ENCODE measurements at places on chromosomes 1 and 21. TPM values are rescaled to one million over a fixed set of nuclear protein-coding genes. Genes with fewer than 3 reads are reported as not detected.

GRCh38 chr1:78045926-78046778 lies at the start of gene GIPC2:
Gene GIPC2, plus strand, starts transcription at chr1:78045966. Its CDS starts 129 bp downstream, at chr1:78046095.
- peak; percentile 22 for DNase-seq

- no peak for DNase-seq
Measured at GRCh38 chr1:205262731-205263171, 35.0 kb downstream of the TMCC2 start.

- DNase-seq: peak; percentile 16
Measured at GRCh38 chr21:44924606-44925377, 4.1 kb upstream of the ITGB2 start.

GRCh38 chr1:163440090-163440489 lies 118.3 kb downstream of the NUF2 start:
- no peak for DNase-seq

DNA sequence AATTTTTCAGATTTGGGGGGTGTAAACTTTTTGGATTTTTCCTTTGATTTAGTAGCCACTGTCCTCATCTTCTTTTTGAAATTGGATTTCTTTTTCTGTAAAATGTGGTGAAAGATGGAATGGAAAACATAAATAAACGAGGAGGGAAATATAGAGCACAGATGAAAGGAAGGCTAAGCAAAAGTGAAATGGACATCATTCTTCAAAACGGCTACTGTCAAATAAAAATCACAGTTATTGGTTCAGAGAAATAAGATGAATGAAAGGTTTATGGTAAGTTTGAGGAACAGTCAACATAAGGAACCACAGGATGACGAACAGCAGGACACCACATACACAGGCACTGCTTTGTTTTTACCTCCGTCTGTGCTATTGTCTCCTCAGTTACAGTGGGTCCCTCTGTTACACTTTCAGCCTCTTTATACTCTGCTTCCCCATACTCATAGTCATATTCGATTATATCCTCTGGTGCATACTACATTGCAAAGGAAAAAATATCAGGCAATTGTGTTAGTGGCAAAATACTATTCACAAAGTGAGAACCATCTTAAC lies 82.4 kb downstream of the COL11A1 start:
- no peak for DNase-seq

DNA sequence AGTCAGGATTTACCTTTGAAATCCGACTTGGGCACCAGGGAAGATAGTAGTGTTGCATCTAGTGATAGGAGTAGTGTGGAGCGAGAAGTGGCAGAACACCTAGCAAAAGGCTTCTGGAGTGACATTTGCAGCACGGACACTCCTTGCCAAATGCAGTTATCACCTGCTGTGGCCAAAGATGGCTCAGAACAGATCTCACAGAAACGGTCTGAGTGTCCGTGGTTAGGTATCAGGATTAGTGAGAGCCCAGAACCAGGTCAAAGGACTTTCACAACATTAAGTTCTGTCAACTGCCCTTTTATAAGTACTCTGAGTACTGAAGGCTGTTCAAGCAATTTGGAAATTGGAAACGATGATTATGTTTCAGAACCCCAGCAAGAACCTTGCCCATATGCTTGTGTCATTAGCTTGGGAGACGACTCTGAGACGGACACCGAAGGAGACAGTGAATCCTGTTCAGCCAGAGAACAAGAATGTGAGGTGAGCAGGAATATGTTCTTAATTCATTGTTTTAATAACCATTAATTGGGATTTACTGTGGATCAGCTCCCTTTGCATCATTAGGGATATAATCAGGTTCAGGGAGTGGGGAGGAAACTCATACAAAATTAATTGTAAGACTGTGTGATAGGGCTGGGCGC lies 28.3 kb downstream of the BACH1 start:
- no peak for DNase-seq

DNA sequence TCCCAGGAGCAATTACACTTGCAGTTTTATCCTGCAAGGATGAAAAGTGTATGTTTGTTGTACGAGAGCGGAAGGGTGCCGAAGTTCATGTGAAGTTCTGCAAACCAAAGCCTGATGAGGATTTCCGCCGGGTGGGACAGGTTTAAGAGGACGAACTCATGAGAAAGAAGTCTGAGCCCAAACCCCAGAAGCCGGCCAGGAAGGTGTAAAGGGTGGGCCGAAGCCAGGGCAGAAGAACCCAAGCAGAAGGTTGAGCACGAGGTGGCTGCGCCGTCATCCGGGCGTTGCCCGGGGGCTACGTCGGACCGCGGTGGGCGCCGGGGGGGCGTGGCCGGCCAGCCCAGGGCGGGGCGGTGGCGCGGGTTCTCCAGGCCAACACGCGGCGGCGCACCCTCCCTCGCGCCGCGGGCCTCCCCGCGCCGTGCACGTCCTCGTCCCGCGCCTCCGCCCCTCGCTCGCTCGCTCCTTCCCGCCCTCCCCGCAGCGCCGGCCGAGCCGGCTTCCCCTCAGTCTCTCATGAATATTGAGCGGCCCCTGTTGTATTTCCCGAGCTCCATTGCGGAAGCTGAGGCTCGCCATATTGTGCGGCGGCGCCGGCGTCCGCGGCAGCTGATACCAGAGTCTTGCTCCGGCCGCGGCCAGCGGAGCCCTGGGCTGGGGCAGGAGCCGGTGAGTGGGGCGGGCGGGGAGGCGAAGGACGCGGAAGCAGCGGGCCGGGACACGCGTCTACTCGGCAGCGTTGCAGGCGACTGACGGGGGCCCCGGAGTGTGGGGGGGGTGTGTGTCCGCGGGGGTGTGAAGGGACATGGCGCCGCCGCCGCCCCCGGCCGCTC lies at the start of gene RNF2:
RNF2 (plus strand) TSS at position 578 of the 833 bp plus-strand sequence. CDS start 41,996 bp downstream, outside the sequence.
- peak; percentile 79 for DNase-seq

DNA sequence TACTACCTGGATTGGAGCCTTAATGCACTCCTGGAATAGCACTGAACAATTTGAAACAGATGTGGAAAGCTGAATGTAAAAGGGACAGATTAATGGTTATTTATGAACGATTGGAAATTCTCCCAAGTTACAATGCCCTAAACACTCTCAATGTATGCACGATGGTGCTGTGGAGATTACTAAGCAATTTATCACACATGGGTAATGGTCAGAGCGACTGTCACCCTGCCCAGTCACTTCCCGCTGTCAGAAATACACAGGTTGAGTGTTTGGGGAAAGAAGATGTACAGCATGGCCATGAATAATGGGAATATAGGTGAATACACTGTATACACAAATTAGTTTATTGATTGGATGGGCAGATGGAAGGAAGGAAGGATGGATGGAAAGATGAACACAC lies 342.4 kb downstream of the VAV3 start:
- no peak for DNase-seq

- DNase-seq: no peak
Measured at GRCh38 chr21:28944296-28944695, 48.4 kb downstream of the LTN1 start.

GRCh38 chr1:15245593-15246360 lies 1.2 kb upstream of the FHAD1 start:
- no peak for DNase-seq

DNA sequence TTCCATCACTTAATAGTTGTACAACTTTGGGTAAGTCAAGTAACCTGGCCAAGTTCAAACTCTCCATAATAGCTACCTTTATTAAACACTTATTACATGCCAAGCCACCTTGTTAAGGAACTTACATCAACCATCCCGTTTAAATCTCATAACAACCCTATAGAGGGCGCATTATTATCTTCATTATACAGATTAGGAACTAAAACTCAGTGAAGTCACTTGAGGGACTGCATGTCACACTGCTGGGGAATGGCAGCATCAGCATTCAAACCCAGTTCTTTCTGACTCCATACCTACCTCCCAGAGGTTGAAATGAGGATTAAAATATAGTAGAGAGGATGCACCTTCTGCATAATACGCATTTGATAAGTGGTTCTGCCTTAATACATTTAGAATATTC lies 47.1 kb upstream of the PLA2G2C start:
- DNase-seq: no peak

DNA sequence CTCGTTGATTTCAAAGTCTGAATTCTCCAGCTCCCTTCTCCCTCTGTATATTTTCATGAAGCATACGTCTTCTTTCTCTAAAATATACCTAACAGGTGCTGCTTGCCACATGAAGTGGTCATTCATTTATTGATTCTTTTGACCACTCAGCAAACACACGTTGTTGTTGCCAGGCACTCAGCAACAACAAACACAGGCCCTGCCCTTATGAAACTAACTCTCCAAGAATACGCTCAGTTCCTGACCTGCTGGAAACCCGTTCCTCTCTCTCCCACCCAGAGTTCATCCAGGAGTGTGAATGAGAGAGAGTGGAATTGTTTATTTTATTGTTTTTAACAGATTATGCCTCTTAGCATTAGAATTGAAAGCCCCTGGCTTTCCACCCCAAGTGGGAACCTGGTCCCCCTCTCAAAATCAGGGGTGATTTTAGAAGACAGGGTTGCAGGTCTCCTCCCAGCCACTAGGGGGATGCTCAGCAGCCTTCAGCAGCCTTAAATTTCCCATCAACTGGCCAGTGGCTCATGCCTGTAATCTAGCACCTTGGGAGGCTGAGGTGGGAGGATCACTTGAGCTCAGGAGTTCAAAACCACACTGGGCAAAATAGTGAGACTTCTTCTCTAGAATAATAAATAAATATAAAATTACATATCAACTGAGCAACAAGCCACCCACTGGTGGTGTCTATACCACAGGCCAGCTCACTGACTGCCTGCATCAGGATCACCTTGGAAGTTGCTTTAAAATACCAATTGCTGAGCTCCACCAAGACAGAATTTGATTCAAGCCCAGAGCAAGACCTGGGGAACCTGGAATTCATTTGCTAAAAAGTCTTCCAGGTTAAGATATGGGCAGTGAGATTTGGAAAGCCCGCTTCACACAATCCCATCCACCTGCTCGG lies 181.0 kb upstream of the KLHDC7A start:
- peak; percentile 13 for DNase-seq

DNA sequence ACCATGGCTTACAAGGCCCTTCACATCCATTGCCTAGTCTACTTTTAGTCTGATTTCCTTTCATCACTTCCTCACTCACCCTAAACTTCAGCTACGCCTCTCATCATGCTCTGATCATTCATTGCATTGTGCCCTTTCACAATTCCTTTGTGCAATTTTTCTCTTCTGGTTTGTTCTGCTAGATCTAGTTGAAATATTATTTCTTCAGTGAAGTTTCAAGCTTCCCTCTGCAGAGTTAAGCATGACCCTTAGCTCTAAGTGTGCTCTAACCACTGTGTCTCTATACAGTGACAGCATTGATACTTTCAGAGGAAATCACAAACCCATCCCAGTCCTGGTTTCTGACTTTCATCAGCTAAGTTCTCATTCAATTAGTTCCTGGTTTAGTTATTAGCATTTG lies 166.1 kb downstream of the PLA2G4A start:
- no peak for DNase-seq

DNA sequence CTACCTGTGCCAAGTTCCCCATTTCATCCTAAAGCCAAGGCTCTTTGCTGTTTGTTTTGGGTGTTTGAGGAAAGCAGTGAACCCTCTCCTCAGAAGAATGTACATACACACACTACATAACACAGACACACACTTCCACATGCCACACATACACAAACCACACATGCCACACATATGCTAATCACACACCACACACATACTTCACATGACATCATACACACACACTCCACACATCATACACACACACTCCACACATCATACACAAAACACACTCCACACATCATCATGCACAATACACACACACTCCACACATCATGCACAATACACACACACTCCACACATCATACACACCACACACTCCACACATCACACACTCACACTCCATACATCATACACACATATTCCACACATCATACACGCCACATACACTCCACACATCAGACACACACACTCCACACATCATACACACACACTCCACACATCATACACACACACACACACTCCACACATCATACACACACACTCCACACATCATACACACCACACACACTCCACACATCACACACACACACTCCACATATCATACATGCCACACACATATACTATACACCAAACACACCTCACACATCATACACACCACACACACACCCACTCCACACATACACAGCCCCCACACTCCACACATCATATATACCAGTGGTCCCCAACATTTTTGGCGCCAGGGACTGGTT lies 22.7 kb upstream of the ZNF436 start:
- DNase-seq: no peak

GRCh38 chr1:212221801-212222200 lies 63.4 kb upstream of the PPP2R5A start:
- no peak for DNase-seq

- no peak for DNase-seq
Measured at GRCh38 chr21:29547998-29548397, 249.3 kb downstream of the BACH1 start.

GRCh38 chr1:152461544-152461943 lies 47.5 kb upstream of the CRNN start:
- DNase-seq: peak; percentile 79

GRCh38 chr1:248858096-248858890 lies 592 bp downstream of the ZNF692 start:
- DNase-seq: peak; percentile 34

The PTGER3 gene
- 0.15 TPM for total RNA-seq

The OR6N1 gene
- total RNA-seq: not detected

The C1orf167 gene
- total RNA-seq: not detected

The KRTAP19-1 gene
- total RNA-seq: not detected

The TMPRSS15 gene
- total RNA-seq: not detected

The EFNA3 gene
- total RNA-seq: 2.3 TPM

The ZFP69B gene
- 3.0 TPM for total RNA-seq

The AXDND1 gene
- total RNA-seq: 0.42 TPM

The CELA3A gene
- total RNA-seq: not detected

The PDE4B gene
- total RNA-seq: 26.5 TPM

The GJB5 gene
- total RNA-seq: not detected

All from activated CD4-positive, alpha-beta T cell treated with anti-CD3 and anti-CD28 coated beads, Interleukin-2, amount 10 ng/mL, durations not matched to agents 7 days and 5 days (primary cell).